Amniotic epithelial cell (primary cell): ENCODE measurements at places on chromosomes 5 and 9.
A peak's percentile ranks its signal among the peaks of the same experiment; 100 is the strongest.

GRCh38 chr9:34572628-34573027 is 16.9 kb downstream of the CNTFR start:
- no peak for DNase-seq

DNA sequence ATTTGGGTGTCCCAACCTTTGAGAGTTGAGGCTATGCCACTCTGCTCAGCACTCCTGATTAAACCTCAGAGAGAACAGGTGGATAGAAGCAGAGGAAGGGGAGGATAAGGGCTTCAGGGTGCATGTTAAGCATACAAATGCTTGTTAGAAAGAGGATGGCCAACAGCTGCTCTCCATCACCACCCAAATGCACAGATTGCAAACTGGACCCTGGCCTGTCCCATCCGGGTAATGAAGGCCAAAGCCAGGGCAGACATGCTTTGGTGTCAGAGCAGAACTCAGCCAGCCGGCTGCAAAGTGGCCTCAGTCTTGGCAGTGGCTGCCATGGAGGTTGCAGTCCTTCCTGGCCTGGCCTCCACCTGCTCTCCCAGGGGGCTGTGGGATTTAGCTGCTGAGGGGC is 84.3 kb downstream of the SIL1 start:
- DNase-seq: no peak

DNA sequence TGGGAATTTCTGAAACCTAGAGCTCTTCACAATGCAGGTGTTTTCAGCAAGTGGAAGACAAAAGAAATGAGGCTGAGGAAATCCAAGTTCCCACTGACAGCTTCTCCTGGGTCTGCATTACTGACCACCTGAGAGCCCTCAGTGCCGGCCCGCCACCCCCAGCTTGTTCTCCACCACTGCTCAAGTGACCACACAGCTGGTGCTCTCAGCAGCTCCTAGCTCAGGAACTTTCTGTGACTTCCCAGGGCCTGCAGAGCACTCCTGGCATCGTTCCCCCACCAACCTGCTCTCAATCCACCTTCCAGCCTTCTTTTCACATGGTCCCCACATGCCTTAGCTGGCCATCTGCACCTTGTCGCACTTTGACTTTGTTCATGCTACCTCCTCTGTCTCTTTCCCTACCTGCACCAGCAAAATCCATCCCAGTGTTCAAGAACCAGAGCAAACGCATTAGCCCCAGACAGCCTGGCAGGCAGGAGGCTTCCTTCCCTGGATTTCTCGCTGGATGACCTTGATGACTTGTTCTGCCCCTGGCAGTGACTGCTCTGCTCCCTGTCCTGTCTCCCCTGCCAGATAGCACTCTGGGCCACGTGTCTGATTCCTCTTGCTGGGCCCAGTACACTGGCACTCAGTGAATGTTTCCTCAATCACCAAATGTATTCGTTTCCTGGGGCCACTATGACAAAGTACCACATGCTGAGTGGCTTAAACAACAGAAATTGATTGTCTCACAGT is 35.1 kb upstream of the NANS start:
- DNase-seq: no peak

- DNase-seq: no peak
These were observed 25.9 kb upstream of the POMT1 start for GRCh38 chr9:131476777-131477345.

GRCh38 chr5:1298067-1298551 is 3.2 kb upstream of the TERT start:
- no peak for DNase-seq

GRCh38 chr5:34038838-34039237 is 4.2 kb downstream of the C1QTNF3 start:
- DNase-seq: no peak

GRCh38 chr9:116964258-116964657 is 277.2 kb downstream of the TRIM32 start:
- DNase-seq: no peak

- peak; percentile 57 for DNase-seq
These were observed 709 bp downstream of the WHRN start for GRCh38 chr9:114504341-114505186.

- DNase-seq: no peak
These were observed 18.3 kb upstream of the SLC6A3 start for GRCh38 chr5:1463326-1464095.

GRCh38 chr5:27773636-27774035 is 735.2 kb upstream of the CDH9 start:
- DNase-seq: no peak

DNA sequence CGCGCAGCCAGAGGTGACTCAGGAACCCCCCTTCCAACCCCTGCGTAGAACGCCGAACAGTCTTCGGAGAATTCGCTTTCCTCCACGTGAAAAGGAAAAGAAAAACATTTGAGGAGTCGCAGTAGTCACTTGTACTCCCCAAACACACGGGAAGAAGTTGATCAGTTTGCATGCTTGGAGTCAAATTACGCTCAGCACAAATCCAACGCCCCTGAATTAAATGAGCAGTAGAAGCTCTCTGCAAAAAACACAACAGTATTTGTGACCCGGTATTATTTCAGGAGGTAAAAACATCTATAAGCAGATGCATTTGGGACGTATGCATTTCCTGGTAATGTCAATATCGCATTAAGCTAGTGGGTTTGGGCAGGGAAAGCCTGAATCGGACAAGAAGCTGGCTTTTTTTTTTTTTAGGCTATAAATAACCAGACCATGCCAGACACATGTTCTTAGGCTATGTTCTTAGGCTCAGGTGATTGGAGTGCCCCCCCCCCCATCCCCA is 854 bp upstream of the ARL15 start:
- peak; percentile 16 for DNase-seq

- DNase-seq: no peak
These were observed 233.7 kb downstream of the ARHGEF28 start for GRCh38 chr5:73859696-73860095.

- no peak for DNase-seq
These were observed 26.2 kb upstream of the TDRD7 start for GRCh38 chr9:97385626-97386264.

DNA sequence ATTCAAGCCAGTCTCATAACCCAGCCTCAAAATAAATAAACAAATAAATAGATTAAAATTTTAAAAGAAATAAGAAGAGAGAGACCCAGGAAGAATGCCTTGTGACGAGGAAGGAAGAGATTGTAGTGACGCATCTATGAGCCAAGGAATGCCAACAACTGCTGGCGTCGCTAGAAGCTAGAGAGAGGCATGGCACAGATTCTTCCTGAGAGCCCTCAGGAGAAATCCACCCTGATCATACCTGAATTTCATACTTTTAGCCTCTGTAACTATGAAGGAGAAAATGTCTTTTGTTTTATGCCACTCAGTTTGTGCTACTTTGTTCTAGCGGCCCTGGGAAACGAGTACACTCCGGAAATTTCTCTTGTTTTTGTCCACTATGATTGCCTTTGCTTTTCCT is 103.9 kb downstream of the C9orf50 start:
- no peak for DNase-seq

DNA sequence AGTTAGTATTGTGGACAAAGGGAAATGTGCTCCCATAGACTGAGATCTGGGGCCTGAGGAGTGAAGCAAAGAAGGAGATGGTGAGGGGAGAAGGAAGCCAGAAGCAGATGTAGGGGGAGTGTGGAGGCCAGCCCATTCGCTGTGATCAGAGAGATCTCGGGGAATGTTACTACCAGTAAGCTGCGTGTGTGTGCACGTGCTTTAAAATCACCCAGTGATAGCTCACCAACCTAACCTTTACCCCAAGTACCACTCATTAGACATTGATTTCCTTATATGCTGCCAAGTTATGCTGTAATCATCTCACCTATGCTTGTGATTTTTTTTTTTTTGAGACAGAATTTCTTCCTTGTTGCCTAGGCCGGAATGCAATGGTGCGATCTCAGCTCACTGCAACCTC is 659.1 kb downstream of the IRX1 start:
- no peak for DNase-seq

DNA sequence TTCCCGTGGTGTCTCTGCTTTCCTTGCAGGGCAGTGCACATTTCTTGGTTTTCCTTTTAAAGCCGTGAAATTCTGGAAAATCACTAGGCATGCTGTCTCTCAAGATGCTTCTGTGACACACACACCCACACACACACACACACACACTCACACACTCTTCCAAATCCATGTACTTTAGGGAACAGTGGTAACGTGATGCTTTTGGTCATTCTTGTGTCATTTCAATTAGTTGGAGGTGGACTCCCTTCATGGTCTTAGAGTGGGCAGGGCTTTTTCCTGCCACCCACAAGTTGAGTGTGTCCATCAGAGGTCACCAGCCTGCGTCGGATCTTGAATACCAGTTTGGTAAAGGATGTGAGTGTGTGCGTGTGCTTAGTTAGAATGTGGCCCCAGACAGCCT is 64.4 kb downstream of the DMRT1 start:
- DNase-seq: no peak

DNA sequence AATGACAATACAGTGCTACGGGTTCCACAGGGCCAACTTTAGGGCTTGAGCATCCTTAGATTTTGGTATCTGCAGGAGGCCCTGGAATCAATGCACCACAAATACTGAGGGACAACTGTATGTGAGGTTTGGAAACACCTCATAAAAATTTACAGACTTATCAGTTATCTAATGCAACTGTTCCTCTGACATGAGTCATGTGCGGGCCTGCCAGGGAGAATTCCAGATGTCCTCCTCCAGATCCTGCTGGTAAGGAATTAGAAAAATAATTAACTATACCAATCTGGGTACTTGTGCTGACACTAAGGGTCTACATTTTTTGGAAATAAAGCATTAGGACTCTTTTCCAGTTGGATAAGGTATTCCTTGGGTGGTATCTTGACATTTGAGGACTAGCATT is 333.3 kb downstream of the ARRDC3 start:
- peak; percentile 65 for DNase-seq

DNA sequence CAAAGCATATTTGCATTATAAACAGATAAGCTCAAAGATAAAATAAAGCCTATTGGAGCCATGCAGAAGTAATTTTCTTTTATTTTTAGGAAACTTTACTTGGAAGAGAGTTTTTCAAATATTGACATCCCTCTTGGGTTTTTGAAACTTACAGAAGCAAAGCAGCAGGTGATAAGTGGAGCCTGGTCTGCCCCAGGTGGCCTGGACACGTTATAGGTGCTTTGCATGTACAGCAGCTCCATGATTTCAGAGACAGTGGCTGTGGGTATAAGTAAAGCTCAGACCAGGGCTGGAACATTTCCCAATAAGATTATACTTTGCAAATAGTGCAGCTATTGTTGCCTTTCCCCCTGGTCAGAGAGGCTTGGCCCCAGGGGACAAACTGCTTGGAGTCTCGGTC is 51.5 kb downstream of the CCDC192 start:
- no peak for DNase-seq

DNA sequence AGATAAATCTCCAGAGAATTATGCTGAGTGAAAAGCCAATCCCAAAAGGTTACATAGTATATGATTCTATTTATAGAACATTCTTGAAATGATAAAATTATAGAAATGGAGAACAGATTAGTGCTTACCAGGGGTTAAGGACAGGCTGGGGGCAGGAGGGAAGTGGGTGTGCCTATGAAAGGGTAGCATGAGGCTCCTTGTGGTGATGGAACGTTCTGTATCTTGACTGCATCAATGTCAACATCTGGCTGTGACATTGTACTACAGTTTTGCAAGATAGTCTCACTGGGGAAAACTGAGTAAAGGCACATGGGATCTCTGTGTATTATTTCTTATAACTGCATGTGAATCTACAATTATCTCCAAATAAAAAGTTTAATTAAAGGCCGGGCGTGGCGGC is 22.3 kb downstream of the ORM2 start:
- no peak for DNase-seq

DNA sequence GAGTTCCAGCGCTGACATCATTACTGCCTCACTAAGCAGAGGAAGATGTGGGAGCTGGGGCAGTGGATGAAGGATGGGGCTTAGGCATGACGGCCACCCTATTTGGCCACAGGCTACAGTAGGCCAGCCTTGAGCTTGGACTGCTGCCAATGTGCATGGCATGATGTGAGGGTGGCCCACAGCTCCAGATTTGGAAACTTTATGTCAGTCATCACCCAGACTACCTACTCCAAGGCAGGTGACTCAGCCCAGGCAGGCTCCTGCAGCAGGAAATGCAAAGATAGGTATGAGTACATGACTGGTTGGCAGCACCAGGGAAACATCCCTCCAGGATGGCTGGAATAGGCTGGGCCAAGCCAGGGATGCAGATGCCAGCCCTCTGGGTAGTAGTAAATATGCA is 303.6 kb downstream of the SPOCK1 start:
- no peak for DNase-seq

- no peak for DNase-seq
These were observed 191.6 kb downstream of the PCSK5 start for GRCh38 chr9:76082057-76082456.

GRCh38 chr5:91381239-91381773 is 1.8 kb downstream of the ARRDC3 start:
- DNase-seq: no peak

- no peak for DNase-seq
These were observed 76.7 kb upstream of the SPOCK1 start for GRCh38 chr5:137575847-137576246.

DNA sequence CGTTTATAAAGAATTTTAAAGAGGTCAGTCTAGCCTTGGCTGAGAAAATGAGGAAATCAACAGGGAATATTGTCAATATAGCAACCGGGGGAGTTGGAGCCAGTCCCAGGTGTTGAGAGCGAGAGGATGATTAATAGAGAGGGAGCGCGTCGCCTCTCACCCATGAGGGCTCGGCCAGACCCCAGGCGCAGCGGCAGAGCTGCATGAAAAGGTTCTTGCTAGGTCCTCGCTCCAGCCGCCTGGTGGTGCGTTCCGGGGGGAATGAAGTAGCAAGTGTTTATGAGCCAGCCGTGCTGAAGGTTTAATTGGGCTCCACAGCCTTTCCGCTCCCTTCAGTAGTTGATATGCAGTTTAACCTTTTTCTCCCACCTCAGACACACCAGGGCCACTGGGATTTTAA is 167.3 kb upstream of the IRX1 start:
- DNase-seq: no peak

DNA sequence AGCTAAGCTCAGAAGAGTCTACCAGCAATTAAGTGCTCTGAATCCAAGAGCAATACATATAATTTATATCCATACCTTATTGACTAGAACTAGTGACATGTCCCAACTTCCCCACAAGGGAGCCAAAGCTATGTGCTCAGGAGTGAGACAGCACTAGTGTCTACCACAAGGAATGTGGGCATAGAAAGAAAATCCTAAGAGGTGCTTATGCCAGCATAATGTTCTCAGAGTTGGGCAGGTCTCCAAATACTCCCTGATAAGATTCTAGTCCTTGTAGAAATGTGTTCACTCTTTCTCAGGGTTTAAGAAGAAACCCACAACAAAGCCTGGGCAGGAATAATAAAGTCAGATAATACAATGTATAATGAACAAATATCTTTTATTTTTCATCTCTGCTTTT is 275.1 kb downstream of the BRINP1 start:
- no peak for DNase-seq
